ENCODE measurements at places on chromosomes 2 and 18.
A peak's percentile ranks its signal among the peaks of the same experiment; 100 is the strongest.

GRCh38 chr2:102129951-102130646, 12.4 kb upstream of the IL1R1 start:
- no peak for DNase-seq

DNA sequence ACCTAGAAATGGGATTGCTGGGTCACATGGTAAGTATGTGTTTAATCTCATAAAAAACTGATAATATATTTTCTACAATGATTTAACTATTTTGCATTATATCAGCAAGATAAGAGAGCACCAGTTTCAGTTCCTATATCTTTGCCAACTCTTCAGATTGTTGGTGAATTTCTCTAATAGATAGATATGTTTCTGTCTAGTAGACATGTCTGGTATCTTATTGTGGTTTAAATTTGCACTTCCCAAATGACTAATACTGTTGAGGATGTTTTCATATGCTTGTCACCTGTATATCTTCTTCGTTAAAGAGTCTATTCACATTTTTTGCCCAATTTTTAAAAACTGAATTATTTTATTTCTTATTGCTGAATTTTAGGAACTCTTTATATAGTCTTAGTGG, 113.8 kb upstream of the UXS1 start:
- DNase-seq: no peak

GRCh38 chr2:127012868-127013267, 94.1 kb downstream of the BIN1 start:
- DNase-seq: no peak

DNA sequence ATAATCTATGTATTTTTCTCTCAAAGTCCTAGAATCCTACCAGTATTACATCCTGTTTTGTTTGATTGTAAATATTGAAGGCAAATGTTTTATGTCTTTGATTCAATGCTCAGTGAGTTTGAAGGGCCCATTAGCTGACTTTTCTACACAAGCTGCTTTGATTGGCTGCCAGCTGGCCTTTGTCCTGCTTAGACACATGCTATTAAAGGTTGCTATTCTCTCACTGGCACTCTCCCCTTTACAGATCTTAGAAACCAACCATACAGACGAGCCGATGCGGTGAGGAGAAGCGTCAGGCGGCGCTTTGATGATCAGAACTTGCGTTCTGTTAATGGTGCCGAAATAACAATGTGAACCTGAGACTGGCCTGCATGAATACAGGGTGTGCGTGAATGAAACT, 69.7 kb downstream of the PRPF40A start:
- DNase-seq: no peak

- DNase-seq: no peak
Measured at GRCh38 chr18:56747032-56747658, 96.0 kb downstream of the WDR7 start.

GRCh38 chr2:175402571-175402970, 221.1 kb upstream of the ATP5MC3 start:
- no peak for DNase-seq

- no peak for DNase-seq
Measured at GRCh38 chr2:119142824-119143223, 15.7 kb downstream of the C1QL2 start.

- DNase-seq: peak; percentile 52
Measured at GRCh38 chr18:9095297-9096006, 7.0 kb upstream of the NDUFV2 start.

GRCh38 chr2:219128396-219128795, 32.2 kb downstream of the NHEJ1 start:
- no peak for DNase-seq

GRCh38 chr2:114219456-114219855, 223.0 kb upstream of the DPP10 start:
- no peak for DNase-seq

All from stimulated activated CD4-positive, alpha-beta T cell treated with anti-CD3 and anti-CD28 coated beads, Interleukin-2, amount 100 ng/mL, for 24 hours (primary cell).